Lung (tissue), 17 donors: ENCODE measurements at places on chromosomes 11 and 22.

DNA sequence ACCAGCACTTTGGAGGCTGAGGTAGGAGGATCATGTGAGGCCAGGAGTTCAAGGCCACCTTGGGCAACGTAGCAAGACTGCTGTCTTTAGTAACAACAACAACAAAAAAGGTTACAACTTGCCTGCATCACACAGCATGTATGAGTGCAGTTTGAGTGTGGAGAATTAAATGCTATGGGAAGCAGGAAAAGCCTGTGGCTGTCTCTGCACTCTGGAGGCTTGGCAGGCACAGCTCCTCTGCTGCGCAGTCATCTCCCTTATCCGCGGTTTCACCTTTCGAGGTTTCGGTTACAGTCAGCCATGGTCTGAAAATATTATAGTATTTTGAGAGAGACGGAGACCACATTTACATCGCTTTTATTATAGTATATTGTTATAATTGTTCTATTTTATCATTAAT, 2.9 kb downstream of the MICAL2 start:
- no peak for DNase-seq

DNA sequence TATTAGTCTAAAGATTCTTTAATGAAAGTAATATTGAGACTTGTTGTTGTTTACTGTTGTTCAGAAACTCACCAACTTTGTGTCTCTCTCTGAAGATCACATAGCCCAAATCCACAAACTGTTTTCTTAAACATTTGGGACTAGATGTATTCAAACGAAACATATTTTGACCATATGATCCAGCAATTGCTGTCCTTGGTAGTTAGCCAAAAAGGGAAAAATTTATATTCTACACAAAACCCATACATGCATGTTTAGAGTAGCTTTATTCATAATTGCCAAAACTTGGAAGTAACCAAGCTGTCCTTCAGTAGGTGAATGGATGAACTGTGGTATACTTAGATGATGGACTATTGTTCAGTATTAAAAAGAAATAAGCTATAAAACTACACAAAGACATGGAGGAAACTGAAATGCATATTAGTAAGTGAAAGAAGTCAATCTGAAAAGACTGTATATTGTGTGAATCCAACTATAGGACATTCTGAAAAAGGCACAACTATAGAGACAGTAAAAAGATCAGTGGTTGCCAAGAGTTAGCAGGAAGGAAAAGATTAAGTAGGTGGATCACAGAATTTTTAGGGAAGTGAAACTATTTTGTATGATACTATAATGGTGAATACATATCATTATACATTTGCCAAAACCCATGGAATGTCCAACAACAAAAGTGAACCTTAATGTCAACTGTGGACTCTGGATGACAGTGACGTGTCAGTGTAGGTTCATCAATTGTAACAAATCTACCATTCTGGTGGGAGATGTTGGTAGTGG, 442.9 kb downstream of the INSC start:
- no peak for DNase-seq

DNA sequence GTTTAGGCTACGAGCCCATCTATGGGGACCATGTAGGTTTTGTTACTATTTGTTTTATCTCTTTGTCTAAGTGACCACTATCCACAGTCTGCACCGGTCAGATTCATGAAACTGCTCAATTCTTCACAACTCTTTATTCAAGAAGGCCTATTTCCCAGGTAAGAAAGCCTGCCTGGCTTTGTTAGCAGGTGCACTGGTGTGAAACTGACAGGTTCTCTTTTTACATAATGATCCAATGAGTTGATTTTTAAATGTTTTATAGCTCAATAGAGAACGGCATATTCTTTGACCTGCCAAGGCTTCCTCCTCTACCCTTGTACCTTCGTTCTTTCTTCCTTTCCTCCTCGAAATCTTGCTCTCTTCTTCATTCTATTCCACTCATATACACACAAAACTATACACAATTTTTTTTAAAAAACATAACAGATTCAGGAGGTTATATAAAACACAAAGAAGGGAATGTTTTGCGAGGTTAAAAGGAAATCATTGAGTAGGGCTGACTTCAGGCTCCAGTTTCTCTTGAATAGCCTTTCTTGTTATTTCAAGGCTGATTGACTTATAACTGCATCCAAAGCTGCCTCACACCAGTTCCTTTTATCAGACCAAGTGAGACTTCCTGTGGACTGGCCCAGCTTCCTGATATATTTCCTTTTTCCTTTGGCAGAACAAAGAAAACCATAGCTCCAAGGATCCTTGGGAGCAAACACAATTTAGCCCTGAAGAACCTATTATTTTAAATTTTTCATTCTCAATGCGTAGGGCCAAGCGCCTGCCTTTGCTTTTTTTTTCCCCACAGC, 11.4 kb downstream of the FLI1 start:
- peak; percentile 59 for DNase-seq

- DNase-seq, result peak; percentile 84
Observed at GRCh38 chr11:119094816-119095065, 6.9 kb downstream of the DPAGT1 start.

DNA sequence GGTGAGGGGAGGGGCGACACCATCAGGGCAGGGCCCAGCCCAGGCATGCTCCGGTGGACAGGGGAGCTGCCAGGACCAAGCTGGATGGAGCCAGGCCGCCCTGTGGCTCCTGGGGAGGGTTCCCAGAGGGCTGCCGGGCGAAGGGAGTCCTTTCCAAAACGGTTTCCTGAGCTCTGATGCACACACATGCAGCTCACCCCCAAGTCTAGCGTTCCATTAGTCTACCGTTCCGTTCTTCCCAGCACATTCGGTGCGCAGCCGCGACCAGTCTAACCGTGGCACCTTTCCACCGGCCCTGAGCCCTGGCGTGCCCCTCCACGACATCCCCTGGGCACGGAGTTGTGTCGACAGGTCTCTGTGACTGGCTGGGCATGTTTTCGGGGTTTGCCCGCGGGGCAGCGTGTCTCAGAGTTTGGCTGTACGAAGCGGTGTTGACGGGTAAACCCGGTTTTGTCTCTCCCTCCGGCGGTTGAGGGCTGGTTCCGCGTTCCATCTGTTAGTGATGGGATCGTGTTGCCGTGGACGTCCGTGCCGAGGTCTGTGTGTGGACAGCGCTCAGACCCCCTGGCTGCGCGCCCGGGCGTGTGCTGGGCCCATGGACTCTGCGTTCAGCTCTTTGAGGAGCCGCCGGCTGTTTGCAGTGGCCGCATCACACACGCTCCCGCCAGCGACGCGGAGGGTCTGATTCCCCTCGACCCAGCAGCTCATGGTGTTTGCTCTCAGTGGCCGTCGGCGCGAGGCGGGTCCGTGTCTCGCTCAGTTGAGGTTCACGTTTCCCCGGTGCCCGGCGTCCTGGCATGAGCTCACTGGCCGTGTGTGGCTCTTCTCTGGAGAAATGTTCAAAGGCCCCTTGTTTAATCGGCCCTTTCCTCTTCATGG, 121.2 kb downstream of the IGLL1 start:
- DNase-seq, result no peak

GRCh38 chr11:61960532-61960931, 6.9 kb downstream of the FTH1 start:
- DNase-seq, result no peak

DNA sequence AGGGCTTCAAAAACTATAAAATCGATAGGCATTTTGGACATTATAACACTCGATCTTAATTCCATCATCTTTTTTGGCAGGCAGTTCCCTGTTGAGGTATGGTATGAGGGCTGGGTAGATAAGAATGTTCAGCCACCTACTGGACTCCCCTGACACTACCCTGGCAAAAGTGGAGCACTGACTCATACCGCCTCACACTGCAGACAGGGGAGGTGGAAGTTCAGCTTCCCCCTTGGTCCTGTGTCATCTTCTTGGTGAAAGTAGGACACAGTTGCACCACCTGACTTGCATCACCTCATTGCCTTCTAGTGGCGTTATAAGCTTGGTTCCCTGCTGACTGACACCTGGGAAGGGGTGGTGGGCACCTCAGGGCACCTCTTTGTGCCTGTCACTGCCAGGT, 30.4 kb downstream of the PAAF1 start:
- no peak for DNase-seq

DNA sequence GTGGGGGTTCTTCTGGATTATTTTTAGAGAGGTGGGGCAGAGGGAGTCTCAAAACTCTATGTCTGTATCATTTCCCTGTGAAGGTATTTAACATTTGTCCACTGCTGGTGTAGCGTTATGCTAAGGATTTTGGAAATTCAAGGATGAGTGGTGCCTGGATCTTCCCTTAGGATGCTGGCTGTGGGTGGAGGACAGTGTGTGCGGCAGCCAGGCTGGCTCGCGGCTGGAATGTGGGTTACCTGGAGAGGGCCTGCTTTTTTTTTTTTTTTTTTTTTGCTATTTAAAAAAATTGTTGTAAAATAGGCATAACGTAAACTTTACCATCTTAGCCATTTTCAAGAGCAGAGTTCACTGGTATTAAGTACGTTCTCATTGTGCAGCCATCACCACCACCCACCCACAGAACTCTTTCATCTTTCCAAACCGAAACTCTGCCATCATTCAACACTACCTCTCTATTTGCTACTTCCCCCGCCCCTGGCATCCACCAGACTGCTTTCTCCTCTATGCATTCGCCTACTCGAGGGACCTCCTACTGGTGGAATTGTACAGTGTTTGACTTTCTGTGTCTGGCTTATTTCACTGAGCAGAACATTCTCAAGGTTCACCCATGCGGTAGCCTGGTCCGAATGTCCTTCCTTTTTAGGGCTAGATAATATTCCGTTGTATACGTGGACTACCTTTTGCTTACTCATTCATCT, 67.1 kb downstream of the PARVB start:
- DNase-seq, result no peak

- DNase-seq, result no peak
Observed at GRCh38 chr11:62411524-62411923, 7.3 kb upstream of the SCGB1A1 start.

DNA sequence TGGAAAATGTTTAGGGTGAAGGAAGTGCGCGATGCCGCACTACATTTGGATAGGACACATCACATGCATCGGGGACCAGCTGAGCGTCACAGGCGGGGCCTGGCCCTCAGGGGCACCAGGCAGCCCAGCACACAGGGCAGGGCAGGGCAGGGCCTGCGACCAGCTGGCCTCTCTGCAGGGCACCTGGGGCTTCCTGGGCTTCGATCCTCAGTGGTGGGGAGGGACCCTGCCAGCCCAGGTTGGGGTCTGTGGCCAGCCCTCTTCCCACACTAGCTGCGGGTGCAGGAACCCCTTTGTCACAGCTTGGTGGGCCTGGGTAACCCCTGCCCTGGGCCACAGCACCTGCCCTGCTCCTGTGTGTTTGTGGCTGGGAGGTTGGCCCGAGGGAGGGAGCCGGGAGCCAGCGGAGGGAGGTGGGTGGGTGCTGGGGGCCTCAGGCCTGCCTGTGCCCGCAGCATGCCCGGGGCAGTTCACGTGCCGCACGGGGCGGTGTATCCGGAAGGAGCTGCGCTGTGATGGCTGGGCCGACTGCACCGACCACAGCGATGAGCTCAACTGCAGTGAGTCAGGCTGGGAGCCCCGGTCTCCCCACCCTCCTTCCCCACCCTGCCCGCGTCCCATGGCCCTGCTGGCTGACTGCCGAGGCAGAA, 37.9 kb downstream of the ST14 start:
- no peak for DNase-seq

DNA sequence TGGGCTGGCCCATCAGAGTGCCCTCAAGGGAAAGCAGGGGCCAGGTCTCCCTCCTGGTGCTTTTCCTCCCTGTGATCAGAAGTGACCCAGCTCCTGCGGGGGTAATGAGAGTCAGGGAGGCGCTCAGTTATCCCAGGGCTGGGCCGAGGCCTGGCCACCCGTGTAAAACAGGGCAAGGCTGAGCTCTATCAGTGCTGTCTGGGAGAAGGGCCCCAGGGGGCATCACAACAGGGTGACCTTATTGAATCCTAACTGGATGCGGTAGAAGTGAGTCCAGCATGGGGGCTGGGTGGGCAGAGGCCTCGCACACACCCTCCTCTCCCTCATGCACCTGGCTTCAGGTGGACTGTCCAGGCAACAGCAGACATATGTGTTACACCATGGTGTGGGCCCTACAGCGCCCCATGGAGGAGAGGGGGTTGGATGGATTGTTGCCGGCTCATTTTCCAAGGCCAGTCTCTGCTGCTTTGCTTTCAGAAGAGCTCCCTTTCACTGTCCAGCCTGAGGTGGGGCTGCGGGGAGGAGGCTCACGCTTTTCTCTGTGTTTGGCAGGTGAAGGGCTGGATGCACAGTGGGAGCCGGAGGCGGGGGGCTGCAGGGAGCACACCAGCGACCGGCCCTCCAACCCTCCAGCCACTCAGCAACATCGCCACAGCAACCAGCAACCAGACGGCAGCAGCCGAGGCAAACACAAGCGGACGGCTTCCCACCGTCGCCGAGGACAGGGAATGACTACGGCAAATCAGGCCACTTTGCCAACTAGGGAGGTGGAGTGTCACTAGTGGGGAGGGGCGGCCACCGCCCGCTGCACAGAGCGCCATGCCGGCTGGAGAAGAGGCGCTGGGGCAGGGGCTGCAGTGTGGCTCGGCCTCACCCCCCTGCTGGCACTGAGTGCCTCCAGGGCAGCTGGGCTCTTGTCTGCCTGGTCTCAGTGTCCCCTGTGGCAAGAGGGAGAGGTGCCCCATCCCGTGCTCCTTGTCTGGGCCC, 24.7 kb downstream of the GNAZ start:
- no peak for DNase-seq

DNA sequence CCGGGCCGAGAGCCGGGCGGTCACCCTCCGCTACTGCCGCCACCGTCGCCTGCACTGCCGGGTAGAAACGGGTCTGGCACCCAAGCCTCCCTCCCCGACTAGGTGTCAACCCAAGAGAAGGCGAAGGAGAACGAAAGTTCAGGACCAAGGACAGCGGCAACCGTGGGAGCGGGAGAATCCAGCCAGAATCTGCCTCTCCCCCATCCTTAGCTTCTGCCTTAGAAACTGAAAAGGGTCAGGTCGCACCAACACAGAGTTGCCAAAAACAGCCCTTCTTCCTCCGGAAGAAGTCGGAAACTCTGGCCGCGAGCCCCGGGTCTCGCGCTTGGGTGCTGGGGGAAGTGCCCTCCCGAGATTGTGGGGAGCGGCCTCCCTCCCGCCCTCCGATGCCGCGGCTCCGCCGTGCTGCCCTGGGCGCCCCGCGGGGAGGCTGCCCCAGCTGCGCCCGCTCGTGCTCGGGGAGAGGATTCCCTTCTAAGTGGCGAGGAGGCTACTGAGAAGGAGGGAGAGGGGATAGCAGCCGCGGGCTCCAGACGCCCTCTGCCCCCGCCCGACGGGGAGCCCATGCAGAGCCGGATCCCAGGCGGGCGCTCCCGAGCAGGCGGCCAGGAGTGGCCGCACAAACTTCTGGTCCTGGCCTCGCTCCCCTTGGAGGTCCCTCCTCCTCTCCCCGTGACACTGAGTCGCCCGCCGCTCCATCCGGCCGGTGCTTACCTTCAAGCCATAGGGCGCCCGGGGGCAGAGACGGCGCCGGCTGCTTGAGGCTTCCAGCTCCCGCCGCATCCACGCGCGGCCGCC, 637 bp downstream of the DRD2 start:
- DNase-seq, result peak; percentile 94
